Activated naive CD8-positive, alpha-beta T cell treated with anti-CD3 and anti-CD28 coated beads, Interleukin-2, amount 10 ng/mL, durations not matched to agents 7 days and 5 days (primary cell): ENCODE measurements at places on chromosomes 4 and X. TPM values are rescaled to one million over a fixed set of nuclear protein-coding genes. Genes with fewer than 3 reads are reported as not detected.

Gene UGT2B28
- total RNA-seq, result not detected

DNA sequence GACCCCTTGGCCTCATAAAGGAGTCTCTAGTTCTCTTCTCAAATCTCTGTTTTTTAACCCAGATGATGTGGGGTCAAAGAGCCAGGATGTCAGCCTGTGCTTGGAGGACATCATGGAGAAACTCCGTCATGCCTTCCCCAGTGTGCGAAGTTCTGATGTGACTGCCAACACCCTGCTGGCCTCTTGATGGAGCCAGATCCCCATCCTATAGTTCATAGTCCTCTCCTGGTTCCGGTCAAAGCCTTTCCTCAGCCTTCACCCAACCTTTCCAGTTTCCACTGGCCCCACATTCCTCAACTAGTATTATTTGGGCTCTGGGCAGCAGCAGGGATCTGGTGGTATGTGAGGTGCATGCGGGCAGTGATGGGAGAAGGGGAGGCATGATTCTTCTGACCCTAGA lies 30.7 kb downstream of the TAF7L start:
- no peak overlapping the region for H3K4me3 ChIP-seq
- H3K27ac ChIP-seq, result no peak overlapping the region
- H3K4me1 ChIP-seq, result peaks cover 12% of the 10 kb centered on the region
- H3K27me3 ChIP-seq, result no peaks in the 10 kb centered on the region
- H3K36me3 ChIP-seq, result no peaks in the 10 kb centered on the region
- DNase-seq, result no peak

DNA sequence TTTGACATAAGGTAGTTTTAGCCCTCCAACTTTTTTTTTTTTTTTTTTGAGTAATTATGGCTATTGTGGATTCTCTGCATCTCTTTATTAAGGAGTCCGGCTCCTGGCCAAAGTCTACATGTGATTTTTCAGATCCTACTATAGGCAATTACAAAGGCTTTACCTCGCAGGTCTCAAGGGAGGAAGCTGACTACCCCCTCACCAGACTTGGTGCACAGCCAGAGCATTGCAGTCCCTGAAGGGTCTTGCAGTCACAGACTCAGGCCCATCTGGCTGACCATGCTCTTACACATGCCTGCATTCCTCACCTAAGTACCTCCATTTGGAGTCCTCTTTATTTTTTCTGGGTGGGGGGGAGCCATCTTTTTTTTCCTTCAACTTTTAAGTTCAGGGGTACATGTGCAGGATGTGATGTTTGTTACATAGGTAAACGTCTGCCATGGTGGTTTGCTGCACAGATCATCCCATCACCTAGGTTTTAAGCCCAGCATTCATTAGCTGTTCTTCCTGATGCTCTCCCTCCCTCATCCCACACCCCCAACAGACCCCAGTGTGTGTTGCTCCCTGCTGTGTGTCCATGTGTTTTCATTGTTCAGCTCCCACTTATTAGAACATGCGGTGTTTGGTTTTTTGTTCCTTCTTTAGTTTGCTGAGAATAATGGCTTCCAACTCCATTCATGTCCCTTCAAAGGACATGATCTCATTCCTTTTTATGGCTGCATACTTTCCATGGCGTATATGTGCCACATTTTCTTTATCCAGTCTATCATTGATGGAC lies 88.4 kb upstream of the STIM2 start:
- no peak overlapping the region for H3K4me3 ChIP-seq
- H3K36me3 ChIP-seq, result peaks cover 2% of the 10 kb centered on the region
- no peaks in the 10 kb centered on the region for H3K4me1 ChIP-seq
- no peak overlapping the region for H3K27ac ChIP-seq
- H3K27me3 ChIP-seq, result no peaks in the 10 kb centered on the region

DNA sequence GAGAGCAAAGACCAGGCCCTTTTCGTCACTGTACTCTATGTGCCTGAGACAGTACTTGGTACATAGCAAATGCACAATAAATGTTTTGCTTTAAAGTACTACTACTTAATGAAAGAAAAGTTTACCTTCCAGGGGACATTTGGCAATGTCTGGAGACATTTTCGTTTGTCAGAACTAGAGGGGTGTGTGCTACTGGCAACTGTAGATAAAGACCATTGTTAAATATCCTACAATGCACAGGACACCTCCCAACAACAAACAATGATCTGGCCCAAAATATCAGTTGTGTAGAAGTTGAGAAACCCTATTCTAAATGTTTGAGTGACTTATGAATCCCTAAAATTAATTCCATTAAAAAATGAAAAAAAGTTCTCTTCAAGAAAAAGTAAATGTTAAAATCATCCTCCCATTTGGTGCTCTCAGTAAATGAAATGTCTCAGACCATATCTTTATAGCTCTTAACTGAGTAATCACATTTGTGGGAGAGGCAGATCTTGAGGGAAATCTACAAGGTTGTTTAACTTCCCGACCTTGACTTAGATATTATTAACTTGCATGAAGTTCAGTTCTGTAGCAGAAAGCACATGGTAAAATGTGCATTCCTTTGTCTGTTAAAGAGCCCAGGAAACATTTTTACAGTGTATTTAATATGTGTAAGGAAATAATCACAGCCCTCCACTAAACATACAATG lies 18.5 kb downstream of the EGFL6 start:
- H3K27me3 ChIP-seq, result peaks cover 8% of the 10 kb centered on the region
- no peaks in the 10 kb centered on the region for H3K4me1 ChIP-seq
- no peak for DNase-seq
- H3K4me3 ChIP-seq, result no peak overlapping the region
- no peak overlapping the region for H3K27ac ChIP-seq
- peaks cover 15% of the 10 kb centered on the region for H3K36me3 ChIP-seq

GRCh38 chrX:154727418-154727817 lies 23.5 kb downstream of the GAB3 start:
- peaks cover 21% of the 10 kb centered on the region for H3K36me3 ChIP-seq
- H3K4me3 ChIP-seq, result no peak overlapping the region

DNA sequence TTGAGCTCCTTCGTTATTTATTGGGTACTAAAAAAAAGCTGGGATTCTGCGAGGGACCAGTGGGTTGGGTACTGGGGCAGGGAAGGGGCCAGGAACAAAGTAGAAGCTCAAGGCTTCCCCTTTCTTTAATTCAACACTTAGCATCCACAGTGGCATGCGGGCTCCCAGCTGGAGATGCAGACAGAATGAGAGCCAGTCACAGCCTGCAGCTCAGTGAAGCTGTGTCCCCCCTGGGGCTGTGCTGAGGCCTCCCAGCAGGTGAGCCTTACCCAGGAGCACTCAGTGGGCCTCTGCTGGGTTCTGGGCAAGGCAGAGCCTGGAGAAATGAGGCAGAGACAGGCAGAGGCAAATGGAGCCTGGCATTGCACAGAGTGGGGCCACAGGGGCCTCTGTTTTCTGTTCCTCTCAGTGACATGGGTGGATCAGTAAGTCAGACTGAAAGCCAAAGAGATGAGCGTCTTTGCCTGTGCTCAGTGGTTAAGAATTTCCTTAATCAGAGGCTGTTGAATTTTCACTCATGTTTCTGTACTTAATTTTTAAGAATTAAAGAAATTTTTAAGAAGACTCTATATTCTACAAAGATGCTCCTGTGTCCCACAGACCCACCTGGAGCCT lies 181.4 kb upstream of the RBPJ start:
- no peak overlapping the region for H3K4me3 ChIP-seq
- peaks cover 1% of the 10 kb centered on the region for H3K36me3 ChIP-seq
- H3K4me1 ChIP-seq, result peaks cover 2% of the 10 kb centered on the region
- H3K27me3 ChIP-seq, result peaks cover 3% of the 10 kb centered on the region
- H3K27ac ChIP-seq, result no peak overlapping the region

GRCh38 chr4:184313702-184314659 lies 96.3 kb upstream of the ENPP6 start:
- no peaks in the 10 kb centered on the region for H3K27me3 ChIP-seq
- peak; percentile 50 for DNase-seq
- H3K36me3 ChIP-seq, result peaks cover 5% of the 10 kb centered on the region
- peak overlapping the region; percentile 62 for H3K4me3 ChIP-seq

DNA sequence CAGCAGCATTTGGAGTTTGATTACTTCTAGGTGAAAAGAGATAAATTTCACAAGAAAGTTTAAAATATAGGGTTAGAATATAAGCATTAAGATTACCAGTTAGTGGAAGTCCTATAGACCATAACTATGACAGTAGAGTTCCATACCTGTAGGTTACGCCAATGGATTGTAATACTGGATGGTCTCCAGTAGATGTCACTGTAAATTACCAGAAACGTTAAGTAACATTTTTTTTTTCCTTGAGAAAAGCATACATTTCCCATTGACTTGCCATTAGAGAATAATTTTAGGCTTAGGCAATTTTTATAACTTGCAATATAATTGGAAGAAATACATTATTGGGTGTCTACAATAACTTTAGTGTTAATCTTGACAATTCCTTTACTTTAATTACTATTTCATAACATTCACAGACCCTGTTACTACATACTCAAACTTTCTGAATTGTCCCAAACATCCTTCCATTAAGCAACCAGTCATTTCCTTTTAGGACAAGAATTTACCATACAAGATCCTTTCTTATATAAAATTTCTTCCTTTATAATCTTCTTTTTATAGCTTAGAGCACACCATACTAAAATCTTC lies 304.1 kb upstream of the TECRL start:
- no peak for DNase-seq

Gene NEIL3
- 23.2 TPM for total RNA-seq

- H3K4me1 ChIP-seq, result peaks cover 66% of the 10 kb centered on the region
- no peaks in the 10 kb centered on the region for H3K27me3 ChIP-seq
- H3K27ac ChIP-seq, result peak overlapping the region; percentile 47
- no peak for DNase-seq
- H3K4me3 ChIP-seq, result peak overlapping the region; percentile 44
Observed at GRCh38 chr4:165217325-165217724, 10.0 kb downstream of the KLHL2 start.

- H3K4me1 ChIP-seq, result no peaks in the 10 kb centered on the region
- no peak for DNase-seq
Observed at GRCh38 chr4:8351931-8352367, 82.4 kb downstream of the HTRA3 start.

- H3K36me3 ChIP-seq, result no peaks in the 10 kb centered on the region
- no peaks in the 10 kb centered on the region for H3K27me3 ChIP-seq
- no peak for DNase-seq
Observed at GRCh38 chrX:103440621-103441020, 64.3 kb downstream of the BEX3 start.

Gene SMIM14
- 7.0 TPM for total RNA-seq

Gene TREX2
- 2.2 TPM for total RNA-seq

Gene OTC
- not detected for total RNA-seq

Gene FLNA
- 985 TPM for total RNA-seq

- no peak for DNase-seq
- no peaks in the 10 kb centered on the region for H3K4me1 ChIP-seq
- no peaks in the 10 kb centered on the region for H3K36me3 ChIP-seq
- H3K27me3 ChIP-seq, result peaks cover 6% of the 10 kb centered on the region
Observed at GRCh38 chr4:185719500-185719858, 92.5 kb downstream of the SORBS2 start.

- H3K27ac ChIP-seq, result no peak overlapping the region
- no peaks in the 10 kb centered on the region for H3K4me1 ChIP-seq
- no peaks in the 10 kb centered on the region for H3K27me3 ChIP-seq
- no peak overlapping the region for H3K4me3 ChIP-seq
Observed at GRCh38 chrX:133668225-133668931, 253.1 kb upstream of the GPC4 start.

DNA sequence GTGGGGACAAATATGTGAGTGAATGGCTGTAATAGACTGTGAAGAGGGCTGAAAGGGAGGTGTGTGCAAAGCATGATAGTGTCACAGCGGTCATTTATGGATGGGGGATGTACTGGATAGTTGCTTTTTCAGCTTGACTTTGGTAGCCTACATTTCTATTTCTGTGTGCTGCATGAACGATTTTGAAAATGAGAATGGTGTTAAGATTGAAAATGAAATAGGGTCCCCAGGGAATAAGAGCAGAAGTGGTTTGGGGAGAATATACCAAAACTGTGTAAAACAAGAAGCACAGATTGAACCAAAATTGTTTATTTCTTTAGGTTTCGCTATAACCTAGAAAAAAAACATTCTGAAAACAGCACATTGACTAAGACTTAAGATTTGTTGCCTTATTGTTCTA lies 58.8 kb upstream of the CLNK start:
- H3K27me3 ChIP-seq, result peaks cover 1% of the 10 kb centered on the region
- no peaks in the 10 kb centered on the region for H3K36me3 ChIP-seq
- no peak for DNase-seq
- H3K27ac ChIP-seq, result no peak overlapping the region

Gene PFKFB1
- 0.44 TPM for total RNA-seq

GRCh38 chrX:20135944-20136343 lies 5.7 kb downstream of the EIF1AX start:
- H3K36me3 ChIP-seq, result peaks cover 10% of the 10 kb centered on the region
- H3K27ac ChIP-seq, result no peak overlapping the region
- peaks cover 20% of the 10 kb centered on the region for H3K4me1 ChIP-seq

GRCh38 chr4:109996526-109996925 lies 83.8 kb downstream of the EGF start:
- H3K27ac ChIP-seq, result no peak overlapping the region
- H3K36me3 ChIP-seq, result no peaks in the 10 kb centered on the region
- peaks cover 2% of the 10 kb centered on the region for H3K27me3 ChIP-seq
- peaks cover 12% of the 10 kb centered on the region for H3K4me1 ChIP-seq

DNA sequence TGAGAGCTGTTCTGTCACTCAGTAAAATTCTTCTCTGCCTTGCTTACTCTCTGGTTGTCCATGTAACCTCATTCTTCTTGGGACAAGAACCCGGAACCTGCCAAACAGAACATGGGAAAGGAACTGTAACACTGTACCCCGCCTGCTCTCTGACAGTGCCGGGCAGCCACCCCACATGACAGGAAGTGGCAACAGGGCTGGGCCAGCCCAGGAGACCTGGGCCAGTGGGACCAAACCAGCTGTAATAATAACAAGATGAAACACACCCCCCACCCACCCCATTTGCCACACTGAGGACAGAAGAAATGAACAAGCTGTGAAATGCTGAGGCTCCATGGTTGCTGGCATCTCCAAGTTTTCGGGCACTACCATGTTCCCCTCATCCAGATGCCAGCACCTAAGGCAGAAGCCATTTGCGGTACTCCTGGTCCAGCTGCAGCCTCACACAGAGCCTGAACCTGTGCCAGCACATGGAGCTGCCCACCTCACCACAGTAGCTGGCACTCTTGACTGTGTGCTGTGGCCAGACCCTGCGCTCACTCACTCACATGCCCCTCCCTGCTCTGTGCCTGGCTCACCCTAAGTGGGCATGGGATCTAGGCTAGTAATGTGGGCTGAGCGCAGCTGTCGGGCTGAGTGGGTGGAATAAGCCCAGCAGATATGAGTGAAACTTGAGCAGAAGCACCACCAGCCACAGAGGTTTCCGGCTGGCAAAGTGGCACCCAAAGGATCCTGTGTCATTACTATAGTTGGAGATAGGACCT lies 126.2 kb upstream of the UGT8 start:
- H3K4me3 ChIP-seq, result no peak overlapping the region
- no peaks in the 10 kb centered on the region for H3K36me3 ChIP-seq
- no peaks in the 10 kb centered on the region for H3K27me3 ChIP-seq
- no peak for DNase-seq
